ENCODE measurements at places on chromosomes 16 and 17. TPM values are rescaled to one million over a fixed set of nuclear protein-coding genes. Genes with fewer than 3 reads are reported as not detected.

The ETV4 gene
- total RNA-seq = 5.6 TPM

The NGFR gene
- total RNA-seq = 14.7 TPM

The COQ9 gene
- 43.5 TPM for total RNA-seq

The ATP2C2 gene
- total RNA-seq = 52.5 TPM

The KRTAP4-4 gene
- total RNA-seq = not detected

The CTRB1 gene
- total RNA-seq = not detected

The C1QTNF1 gene
- 22.1 TPM for total RNA-seq

The CPHXL2 gene
- total RNA-seq = not detected

The CD19 gene
- not detected for total RNA-seq

The NOD2 gene
- 0.52 TPM for total RNA-seq

The CD300E gene
- total RNA-seq = not detected

The ABCA5 gene
- total RNA-seq = 13.1 TPM

DNA sequence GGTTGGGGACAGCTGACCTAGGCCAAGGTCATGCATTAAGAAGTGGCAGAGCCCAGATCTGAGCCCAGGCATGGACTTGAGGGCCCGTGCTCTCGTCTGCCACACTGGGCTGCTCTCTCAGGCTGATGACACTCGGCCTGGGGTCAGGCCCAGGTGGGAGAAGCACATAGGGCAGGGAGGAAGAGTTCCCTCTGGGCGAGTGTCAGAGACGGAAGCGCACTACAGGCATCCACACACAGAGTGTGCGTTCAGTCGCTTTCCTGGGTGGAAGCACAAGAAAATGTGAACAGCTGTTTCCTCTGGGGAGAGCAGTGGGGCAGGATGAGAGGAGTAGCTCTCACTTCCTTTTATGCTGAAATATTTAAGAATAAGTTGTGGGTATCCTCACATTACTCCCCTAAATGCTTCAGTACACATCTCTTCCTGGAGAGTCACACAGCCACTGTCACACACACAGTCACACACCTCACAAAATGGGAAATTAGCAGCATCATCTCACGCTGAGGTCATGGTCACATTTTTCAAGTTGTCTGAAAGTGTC is 59.7 kb downstream of the B9D1 start:
- H3K4me3 ChIP-seq = no peak overlapping the region
- DNase-seq = no peak
- no peaks in the 10 kb centered on the region for H3K4me1 ChIP-seq
- H3K27me3 ChIP-seq = no peaks in the 10 kb centered on the region
- H3K36me3 ChIP-seq = no peaks in the 10 kb centered on the region
- H3K27ac ChIP-seq = no peak overlapping the region

DNA sequence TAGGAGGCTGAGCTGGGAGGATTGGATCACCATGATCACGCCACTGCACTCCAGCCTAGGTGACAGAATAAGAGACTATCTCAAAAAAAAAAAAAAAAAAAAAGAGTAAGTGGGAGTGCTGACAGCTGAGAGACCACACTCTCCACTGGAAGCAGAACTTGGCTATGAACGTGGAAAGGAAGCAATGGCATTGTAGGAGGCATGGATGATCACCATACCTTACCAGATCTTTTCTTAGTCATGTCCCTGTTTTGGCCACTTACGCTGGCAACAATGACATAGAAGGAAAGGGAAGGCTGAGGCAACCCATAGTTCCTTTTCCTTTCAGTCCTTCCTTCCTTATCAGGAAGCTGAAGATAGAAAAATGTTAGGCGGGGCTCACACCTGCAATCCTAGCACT is 3.7 kb upstream of the ATP1B2 start:
- DNase-seq = no peak
- H3K27ac ChIP-seq = no peak overlapping the region
- H3K27me3 ChIP-seq = peaks cover 32% of the 10 kb centered on the region
- peaks cover 17% of the 10 kb centered on the region for H3K4me1 ChIP-seq
- no peak overlapping the region for H3K4me3 ChIP-seq
- no peaks in the 10 kb centered on the region for H3K36me3 ChIP-seq

GRCh38 chr17:16354585-16354984 is 1.3 kb upstream of the CENPV start:
- no peaks in the 10 kb centered on the region for H3K27me3 ChIP-seq
- no peak overlapping the region for H3K27ac ChIP-seq
- H3K4me1 ChIP-seq = peaks cover 15% of the 10 kb centered on the region
- peaks cover 2% of the 10 kb centered on the region for H3K36me3 ChIP-seq
- H3K4me3 ChIP-seq = peak overlapping the region; percentile 67
- DNase-seq = no peak

GRCh38 chr16:3652373-3653195 is 1.9 kb upstream of the DNASE1 start:
- H3K27me3 ChIP-seq = no peaks in the 10 kb centered on the region
- H3K4me1 ChIP-seq = no peaks in the 10 kb centered on the region

- no peak overlapping the region for H3K27ac ChIP-seq
- H3K4me1 ChIP-seq = no peaks in the 10 kb centered on the region
- no peak for DNase-seq
Measured at GRCh38 chr16:10668322-10669045, 26.2 kb downstream of the TEKT5 start.

DNA sequence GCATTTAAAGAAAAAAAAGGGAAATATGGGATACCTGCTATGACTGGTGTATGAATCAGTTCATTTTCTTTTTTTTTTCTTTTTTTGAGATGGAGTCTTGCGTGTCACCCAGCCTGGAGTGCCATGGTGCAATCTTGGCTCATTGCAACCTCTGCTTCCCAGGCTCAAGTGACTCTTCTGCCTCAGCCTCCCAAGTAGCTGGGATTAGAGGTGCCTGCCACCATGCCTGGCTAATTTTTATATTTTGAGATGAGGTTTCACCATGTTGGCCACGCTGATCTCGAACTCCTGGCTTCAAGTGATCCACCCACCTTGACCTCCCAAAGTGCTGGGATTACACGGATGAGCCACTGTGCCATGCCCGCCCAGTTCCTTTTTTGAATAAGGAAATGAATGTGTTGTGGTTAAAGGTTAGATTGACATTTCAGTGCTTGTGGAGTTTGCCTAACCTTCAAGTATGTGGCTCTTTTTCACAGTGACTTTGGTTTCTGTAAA is 7.7 kb downstream of the HAPSTR1 start:
- no peaks in the 10 kb centered on the region for H3K27me3 ChIP-seq
- H3K4me3 ChIP-seq = no peak overlapping the region
- peaks cover 73% of the 10 kb centered on the region for H3K4me1 ChIP-seq
- peak overlapping the region; percentile 67 for H3K27ac ChIP-seq
- H3K36me3 ChIP-seq = peaks cover 51% of the 10 kb centered on the region

DNA sequence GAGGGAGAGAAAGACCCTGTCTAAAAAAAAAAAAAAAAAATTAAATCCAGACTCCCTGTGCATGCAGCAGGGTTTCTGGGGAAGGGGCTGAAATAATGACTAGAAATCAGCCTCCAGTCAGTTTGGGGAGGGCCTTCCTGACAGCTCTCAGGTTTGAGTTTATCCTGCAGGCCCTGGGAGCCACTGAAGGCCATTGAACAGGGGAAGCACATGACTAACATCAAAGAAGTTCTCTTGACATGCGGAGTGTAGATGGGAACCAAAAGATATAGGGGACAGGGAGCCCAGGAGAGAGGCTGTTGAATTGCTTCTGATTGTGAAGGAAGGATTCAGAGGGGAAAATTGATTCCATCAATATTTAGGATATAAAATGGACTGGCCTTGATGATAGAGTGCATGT is 2.8 kb upstream of the RABEP2 start:
- DNase-seq = no peak
- no peaks in the 10 kb centered on the region for H3K36me3 ChIP-seq
- peaks cover 11% of the 10 kb centered on the region for H3K4me1 ChIP-seq
- no peak overlapping the region for H3K27ac ChIP-seq
- no peaks in the 10 kb centered on the region for H3K27me3 ChIP-seq

GRCh38 chr17:15659663-15660062 is 24.4 kb downstream of the TRIM16 start:
- no peak for DNase-seq
- peaks cover 30% of the 10 kb centered on the region for H3K4me1 ChIP-seq
- H3K36me3 ChIP-seq = peaks cover 32% of the 10 kb centered on the region
- no peaks in the 10 kb centered on the region for H3K27me3 ChIP-seq

GRCh38 chr16:57618296-57619132 is 9.9 kb upstream of the ADGRG1 start:
- no peak overlapping the region for H3K4me3 ChIP-seq
- H3K27me3 ChIP-seq = no peaks in the 10 kb centered on the region
- H3K27ac ChIP-seq = peak overlapping the region; percentile 94
- H3K36me3 ChIP-seq = no peaks in the 10 kb centered on the region
- H3K4me1 ChIP-seq = peaks cover 49% of the 10 kb centered on the region

GRCh38 chr16:74892574-74893461 is 92.1 kb downstream of the WDR59 start:
- H3K27ac ChIP-seq = no peak overlapping the region
- peaks cover 40% of the 10 kb centered on the region for H3K36me3 ChIP-seq

- H3K4me1 ChIP-seq = no peaks in the 10 kb centered on the region
- DNase-seq = no peak
- peaks cover 24% of the 10 kb centered on the region for H3K27me3 ChIP-seq
- H3K36me3 ChIP-seq = no peaks in the 10 kb centered on the region
Measured at GRCh38 chr16:9154567-9155410, 63.3 kb downstream of the HAPSTR1 start.

DNA sequence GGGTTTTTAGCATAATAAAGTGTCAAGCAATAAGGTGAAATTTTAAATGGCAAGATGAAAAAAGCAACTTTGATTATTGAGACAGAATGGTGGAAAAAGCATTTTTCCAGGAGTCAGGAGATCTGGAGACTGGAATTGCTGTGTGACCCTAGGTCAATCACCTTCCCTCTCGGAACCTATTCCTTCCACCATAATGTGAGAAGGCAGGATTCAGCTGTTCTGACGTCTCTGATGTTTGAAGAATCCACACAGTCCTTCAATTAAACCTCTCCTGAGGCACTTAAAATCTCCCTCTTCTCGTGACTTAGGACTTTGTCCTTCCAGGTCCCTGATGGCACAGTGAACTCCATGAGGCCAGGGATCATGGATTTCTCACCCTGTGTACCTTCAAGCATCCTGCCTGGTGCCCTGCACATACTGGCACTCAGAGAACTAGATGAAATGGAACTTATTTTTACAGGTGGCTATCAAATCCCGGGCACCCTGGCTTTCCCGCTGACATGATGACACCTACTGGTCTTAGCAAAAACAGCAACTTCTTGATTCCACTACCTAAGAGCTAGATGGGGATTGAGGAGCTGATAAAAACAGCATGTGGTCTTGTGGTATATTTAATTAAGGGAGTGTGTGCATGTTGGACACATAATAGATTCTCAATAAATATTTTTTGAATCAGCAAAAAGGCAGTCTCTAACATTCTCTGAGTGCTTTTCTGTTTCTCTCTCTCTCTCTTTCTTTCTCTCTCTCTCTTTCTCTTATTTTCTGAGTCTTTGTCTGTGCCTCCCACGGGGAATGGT is 2.3 kb upstream of the CCDC182 start:
- peaks cover 19% of the 10 kb centered on the region for H3K4me1 ChIP-seq
- no peaks in the 10 kb centered on the region for H3K36me3 ChIP-seq
- DNase-seq = no peak

GRCh38 chr17:17120701-17121100 is 78.4 kb downstream of the MPRIP start:
- H3K4me1 ChIP-seq = peaks cover 10% of the 10 kb centered on the region
- peak overlapping the region; percentile 59 for H3K27ac ChIP-seq
- no peak for DNase-seq

- H3K27me3 ChIP-seq = peaks cover 3% of the 10 kb centered on the region
- H3K27ac ChIP-seq = peak overlapping the region; percentile 96
- H3K4me3 ChIP-seq = peak overlapping the region; percentile 79
- peaks cover 23% of the 10 kb centered on the region for H3K4me1 ChIP-seq
Measured at GRCh38 chr16:31508706-31509195, 560 bp upstream of the RUSF1 start.

DNA sequence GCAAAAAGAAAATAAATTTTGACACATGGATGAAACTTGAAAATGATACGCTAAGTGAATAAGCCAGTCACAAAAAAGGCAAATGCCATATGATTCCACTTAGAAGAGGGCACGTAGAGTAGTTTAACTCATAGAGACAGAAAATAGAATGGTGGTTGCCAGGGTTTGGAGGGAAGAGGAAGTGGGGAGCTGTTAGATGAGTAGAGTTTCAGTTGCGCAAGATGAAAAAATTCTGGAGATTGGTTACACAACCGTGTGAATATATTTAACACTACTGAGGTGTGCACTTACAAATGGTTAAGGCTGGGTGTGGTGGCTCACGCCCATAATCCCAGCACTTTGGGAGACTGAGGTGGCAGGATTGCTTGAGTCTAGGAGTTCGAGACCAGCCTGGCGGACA is 93.4 kb upstream of the TMEM132E start:
- no peaks in the 10 kb centered on the region for H3K36me3 ChIP-seq
- no peaks in the 10 kb centered on the region for H3K4me1 ChIP-seq
- DNase-seq = no peak
- no peak overlapping the region for H3K27ac ChIP-seq
- peaks cover 84% of the 10 kb centered on the region for H3K27me3 ChIP-seq

DNA sequence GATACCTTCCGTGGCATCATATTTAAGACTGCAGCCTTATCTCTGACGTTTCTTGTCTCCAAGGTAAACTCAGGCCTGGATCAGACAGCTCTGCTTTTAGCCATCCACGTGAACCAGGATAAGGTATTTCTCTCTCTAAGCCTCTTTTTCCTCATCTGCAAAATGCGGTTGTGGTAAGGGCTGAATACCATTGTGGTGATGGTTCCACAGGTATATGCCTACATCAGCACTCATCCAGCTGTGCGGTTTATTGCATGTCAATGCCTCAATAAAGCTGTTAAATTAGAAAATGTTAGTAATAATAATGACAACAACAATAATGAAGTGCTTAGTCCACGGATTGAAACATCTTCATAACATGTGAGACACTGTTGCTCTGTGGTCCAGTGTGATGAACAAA is 104.4 kb downstream of the GRIN2A start:
- DNase-seq = no peak
- H3K4me1 ChIP-seq = peaks cover 29% of the 10 kb centered on the region
- H3K4me3 ChIP-seq = no peak overlapping the region
- H3K36me3 ChIP-seq = no peaks in the 10 kb centered on the region

- H3K4me1 ChIP-seq = no peaks in the 10 kb centered on the region
- no peaks in the 10 kb centered on the region for H3K27me3 ChIP-seq
- H3K27ac ChIP-seq = no peak overlapping the region
- peaks cover 2% of the 10 kb centered on the region for H3K36me3 ChIP-seq
- no peak for DNase-seq
Measured at GRCh38 chr16:76182041-76182635, 95.1 kb upstream of the CNTNAP4 start.

DNA sequence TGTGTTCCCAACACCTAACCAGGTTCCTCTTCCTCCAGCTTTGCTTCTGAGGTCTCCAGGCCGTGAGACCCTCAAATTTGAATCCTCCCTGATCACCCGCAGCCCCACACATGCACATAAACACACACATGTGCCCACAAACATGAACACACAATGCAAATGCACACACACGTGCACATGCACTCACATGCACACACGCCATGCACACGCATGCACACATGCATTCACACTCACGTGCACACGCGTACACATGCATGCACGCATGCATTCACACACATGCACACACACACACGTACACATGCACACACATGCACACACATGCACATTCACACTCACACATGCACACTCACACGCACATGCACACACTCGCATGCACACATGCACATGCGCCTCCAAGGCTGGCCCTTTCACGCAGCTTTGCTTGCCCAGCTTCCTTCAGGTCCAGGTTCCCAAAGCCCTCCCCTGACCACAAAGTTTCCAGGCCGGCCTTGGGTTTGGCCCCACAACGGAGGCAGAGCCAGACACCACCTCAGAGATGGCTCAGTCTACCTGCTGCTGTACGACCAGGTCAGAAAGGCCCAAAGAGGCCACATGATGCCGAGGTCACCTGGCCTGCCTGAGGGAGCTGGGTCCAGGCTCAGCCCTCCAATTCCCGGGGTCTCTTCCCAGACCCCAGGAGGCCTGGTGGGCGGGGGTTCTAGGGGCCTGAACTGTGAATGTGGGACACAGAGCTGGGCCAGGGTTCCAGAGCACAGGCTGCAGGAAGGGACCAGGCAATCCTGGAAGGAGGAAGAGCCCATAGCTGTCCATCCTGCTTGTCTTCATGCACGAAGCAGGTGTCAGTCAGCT is 39.5 kb upstream of the ENPP7 start:
- no peak overlapping the region for H3K4me3 ChIP-seq
- peaks cover 10% of the 10 kb centered on the region for H3K4me1 ChIP-seq
- no peak overlapping the region for H3K27ac ChIP-seq
